ENCODE measurements at places on chromosomes 6 and 20. TPM values are rescaled to one million over a fixed set of nuclear protein-coding genes. Genes with fewer than 3 reads are reported as not detected.

DNA sequence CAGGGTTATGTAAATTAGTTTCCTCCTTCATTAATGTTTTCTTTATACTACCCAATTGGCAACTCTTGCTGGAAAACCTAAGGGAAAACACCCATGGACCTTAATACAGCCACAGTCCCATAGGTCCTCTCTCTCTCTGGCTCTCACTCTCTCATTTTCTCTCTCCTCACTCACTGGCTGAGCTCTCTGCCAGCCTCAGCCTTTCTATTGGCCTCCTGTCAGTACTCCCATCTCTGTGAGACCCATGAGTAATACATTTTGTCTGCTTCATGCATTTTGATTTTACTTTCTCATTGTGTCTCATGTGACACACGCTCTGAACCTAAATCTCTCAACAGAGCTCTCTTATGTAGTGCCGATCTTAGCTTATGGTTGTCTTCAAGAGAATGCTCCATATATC lies 907.5 kb downstream of the C6orf118 start:
- no peaks in the 10 kb centered on the region for H3K27me3 ChIP-seq
- H3K4me1 ChIP-seq, result no peaks in the 10 kb centered on the region
- no peak overlapping the region for H3K27ac ChIP-seq
- H3K4me3 ChIP-seq, result no peak overlapping the region
- no peak for DNase-seq

DNA sequence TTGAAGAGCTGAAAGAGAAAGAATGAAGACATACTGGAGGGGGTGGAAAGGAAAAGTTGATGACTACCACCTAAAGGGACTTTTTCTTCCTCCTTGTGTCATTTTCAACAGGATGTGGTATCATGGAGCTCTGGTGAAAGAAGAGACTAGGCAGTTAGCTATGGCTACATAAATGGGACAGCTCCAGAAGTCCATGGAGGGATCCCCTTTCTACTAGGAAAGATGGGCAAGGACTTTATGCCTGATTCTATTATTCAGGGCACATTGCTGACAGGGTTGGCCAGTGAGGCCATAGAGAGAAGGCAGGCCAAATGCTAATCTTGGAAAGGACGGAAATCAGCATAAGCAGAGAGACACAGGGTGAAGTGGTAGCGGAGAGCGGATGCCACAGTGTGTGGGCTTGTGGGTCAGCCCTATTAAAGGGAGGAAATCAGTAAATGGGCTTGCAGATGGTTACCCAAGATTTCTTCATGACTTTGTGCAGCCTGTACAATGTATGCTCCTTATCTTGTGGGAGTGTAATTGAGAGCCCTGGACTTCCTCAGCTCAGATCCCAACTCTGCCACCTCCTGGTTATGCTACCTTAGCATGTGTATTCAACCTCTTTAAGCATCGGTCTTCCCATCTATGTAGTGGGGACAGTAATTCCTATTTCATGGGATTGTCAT lies 77.4 kb upstream of the TMEM170B start:
- no peaks in the 10 kb centered on the region for H3K27me3 ChIP-seq
- DNase-seq, result no peak
- H3K4me3 ChIP-seq, result no peak overlapping the region
- H3K27ac ChIP-seq, result no peak overlapping the region
- H3K4me1 ChIP-seq, result peaks cover 7% of the 10 kb centered on the region

DNA sequence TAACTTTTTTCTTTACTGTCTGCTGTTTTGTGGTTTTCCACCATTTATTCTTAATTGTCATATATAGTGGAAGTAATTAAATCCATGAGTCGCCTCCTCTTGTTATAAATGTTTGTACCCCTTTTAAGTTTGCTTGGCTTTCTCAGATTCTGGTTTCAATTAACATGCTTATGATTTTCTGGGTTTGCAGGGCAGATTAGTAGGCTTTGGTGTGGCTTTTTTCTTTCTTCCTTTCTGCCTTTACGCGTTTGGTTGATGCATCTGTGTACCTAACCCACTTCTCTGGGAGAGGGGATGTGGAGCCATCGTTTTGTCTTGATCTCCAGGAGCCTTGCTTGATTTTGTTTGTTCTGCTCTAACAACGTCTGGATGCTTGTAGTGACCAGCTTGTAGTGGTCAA lies 100.4 kb downstream of the JARID2 start:
- H3K4me3 ChIP-seq, result no peak overlapping the region
- no peaks in the 10 kb centered on the region for H3K36me3 ChIP-seq
- no peaks in the 10 kb centered on the region for H3K27me3 ChIP-seq
- no peak for DNase-seq
- peaks cover 19% of the 10 kb centered on the region for H3K4me1 ChIP-seq

- H3K27me3 ChIP-seq, result no peaks in the 10 kb centered on the region
- DNase-seq, result no peak
- H3K4me1 ChIP-seq, result no peaks in the 10 kb centered on the region
- no peak overlapping the region for H3K27ac ChIP-seq
- no peak overlapping the region for H3K4me3 ChIP-seq
- H3K36me3 ChIP-seq, result no peaks in the 10 kb centered on the region
Measured at GRCh38 chr6:153328194-153328593, 197.1 kb upstream of the RGS17 start.

- no peak overlapping the region for H3K4me3 ChIP-seq
- no peak for DNase-seq
- peaks cover 10% of the 10 kb centered on the region for H3K36me3 ChIP-seq
- H3K27me3 ChIP-seq, result no peaks in the 10 kb centered on the region
- no peak overlapping the region for H3K27ac ChIP-seq
Measured at GRCh38 chr6:24506814-24507520, 12.2 kb downstream of the ALDH5A1 start.

DNA sequence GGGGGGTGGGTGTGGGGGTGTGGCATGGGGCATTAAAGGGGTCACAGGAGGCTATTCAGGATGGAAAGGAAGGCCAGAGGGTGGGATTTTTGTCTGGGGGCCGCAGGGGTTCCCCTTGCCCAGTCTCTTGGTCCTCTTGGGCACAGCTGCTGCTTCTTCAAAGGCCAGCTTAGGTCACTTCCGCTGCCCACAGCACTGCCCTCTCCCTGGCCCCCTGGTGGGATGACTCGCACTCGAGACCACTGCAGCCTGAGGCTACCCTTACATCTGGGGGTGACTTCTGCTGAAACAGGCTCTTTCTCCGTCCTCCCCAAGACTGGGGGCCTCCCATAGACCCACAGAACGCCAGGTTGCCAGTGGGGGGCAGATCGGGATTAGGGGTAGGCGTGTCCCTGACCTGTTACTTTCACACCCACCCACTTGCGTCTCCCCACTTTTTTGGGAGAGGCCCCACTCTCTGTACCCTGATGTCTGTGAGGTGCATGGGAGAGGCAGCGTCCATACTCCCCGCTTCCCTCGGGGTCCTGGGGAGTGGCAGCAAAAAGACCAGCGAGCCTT lies 1.3 kb downstream of the LKAAEAR1 start:
- H3K27ac ChIP-seq, result no peak overlapping the region
- peaks cover 21% of the 10 kb centered on the region for H3K27me3 ChIP-seq
- H3K36me3 ChIP-seq, result no peaks in the 10 kb centered on the region
- no peak for DNase-seq

MAP3K5 gene
- 27.0 TPM for total RNA-seq

DNA sequence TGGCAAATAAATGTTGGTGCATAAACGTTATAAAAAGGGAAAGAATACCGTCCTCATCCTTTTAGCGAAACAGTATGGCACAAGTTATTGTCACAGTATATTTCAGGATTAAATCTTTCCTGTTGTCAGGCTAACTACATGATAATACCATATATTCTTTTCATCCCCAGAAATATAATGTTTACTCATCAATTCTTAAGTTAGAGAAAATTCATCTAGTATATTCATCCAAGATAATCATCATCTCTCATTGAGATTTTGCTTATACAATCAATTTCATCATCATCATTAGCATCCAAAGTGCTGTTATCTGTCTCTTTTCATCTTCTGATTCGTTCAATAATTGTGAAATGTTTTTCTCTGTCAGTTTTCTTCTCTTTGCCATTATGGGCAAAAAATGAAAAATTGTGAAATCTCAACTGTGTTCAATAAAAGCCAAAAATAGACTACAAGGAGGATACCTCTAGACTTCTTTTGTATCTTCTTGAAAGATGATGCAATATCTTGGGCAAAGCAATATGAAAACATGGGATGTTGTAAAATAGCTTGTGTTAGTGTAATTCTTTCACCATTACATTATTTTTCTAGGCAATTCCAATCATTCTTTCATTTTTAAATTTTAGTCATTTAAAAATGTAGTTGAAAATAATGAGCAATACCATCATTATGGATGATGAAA lies 2.6 kb downstream of the SPACA1 start:
- H3K4me3 ChIP-seq, result no peak overlapping the region
- no peaks in the 10 kb centered on the region for H3K4me1 ChIP-seq
- no peaks in the 10 kb centered on the region for H3K27me3 ChIP-seq
- no peak for DNase-seq
- H3K36me3 ChIP-seq, result no peaks in the 10 kb centered on the region
- H3K27ac ChIP-seq, result no peak overlapping the region

GJA10 gene
- not detected for total RNA-seq

GRCh38 chr20:61571221-61571620 lies 319.2 kb downstream of the CDH4 start:
- no peaks in the 10 kb centered on the region for H3K27me3 ChIP-seq
- H3K4me1 ChIP-seq, result no peaks in the 10 kb centered on the region
- H3K27ac ChIP-seq, result no peak overlapping the region
- no peak for DNase-seq
- H3K4me3 ChIP-seq, result no peak overlapping the region

PACSIN1 gene
- total RNA-seq, result 2.6 TPM

DNA sequence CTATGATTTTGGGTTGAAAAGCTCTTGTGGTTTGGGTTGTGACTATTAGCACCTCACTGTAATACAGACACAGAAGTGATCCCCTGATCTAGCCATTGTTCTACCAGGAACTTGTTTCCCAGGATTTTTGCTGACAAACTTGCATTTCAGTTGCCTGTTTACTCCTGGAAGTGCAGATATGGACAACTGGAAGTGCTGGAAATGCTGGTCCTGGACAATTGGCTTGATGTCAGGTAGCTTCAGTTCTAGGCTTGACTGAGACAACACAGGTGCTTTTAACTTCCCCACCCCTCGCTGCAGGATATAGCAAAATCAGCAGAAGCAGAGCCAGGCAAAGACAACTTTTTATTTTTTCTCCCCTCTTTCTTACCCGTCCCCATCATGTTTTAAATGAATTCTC lies 27.1 kb upstream of the FBXO30 start:
- no peak for DNase-seq
- no peaks in the 10 kb centered on the region for H3K36me3 ChIP-seq
- no peak overlapping the region for H3K27ac ChIP-seq
- no peaks in the 10 kb centered on the region for H3K27me3 ChIP-seq
- peaks cover 6% of the 10 kb centered on the region for H3K4me1 ChIP-seq
- H3K4me3 ChIP-seq, result no peak overlapping the region

GRCh38 chr6:32116674-32117073 lies 7.5 kb upstream of the TNXB start:
- H3K4me3 ChIP-seq, result no peak overlapping the region
- no peak for DNase-seq
- H3K36me3 ChIP-seq, result peaks cover 62% of the 10 kb centered on the region
- H3K27me3 ChIP-seq, result no peaks in the 10 kb centered on the region
- H3K27ac ChIP-seq, result no peak overlapping the region

- DNase-seq, result no peak
- peaks cover 17% of the 10 kb centered on the region for H3K4me1 ChIP-seq
- no peaks in the 10 kb centered on the region for H3K27me3 ChIP-seq
- no peak overlapping the region for H3K4me3 ChIP-seq
- H3K27ac ChIP-seq, result no peak overlapping the region
Measured at GRCh38 chr20:25323496-25324246, 67.0 kb downstream of the ABHD12 start.

BPI gene
- 0.18 TPM for total RNA-seq

DNA sequence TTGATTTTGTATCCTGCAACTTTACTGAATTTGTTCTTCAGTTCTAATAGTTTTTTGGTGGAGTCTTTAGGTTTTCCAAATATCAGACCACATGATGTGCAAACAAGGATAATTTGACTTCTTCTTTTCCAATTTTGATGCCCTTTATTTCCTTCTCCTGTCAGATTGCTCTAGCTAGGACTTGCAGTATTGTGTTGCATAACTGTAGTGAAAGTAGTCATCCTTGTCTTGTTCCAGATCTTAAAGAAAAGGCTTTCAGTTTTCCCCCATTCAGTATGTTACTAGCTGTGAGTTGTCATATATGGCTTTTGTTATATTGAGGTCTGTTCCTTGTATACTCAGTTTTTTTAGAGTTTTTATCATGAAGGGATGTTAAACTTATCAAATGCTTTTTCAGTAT lies 4.6 kb downstream of the MICB start:
- no peaks in the 10 kb centered on the region for H3K36me3 ChIP-seq
- H3K27me3 ChIP-seq, result peaks cover 4% of the 10 kb centered on the region
- no peak for DNase-seq
- no peak overlapping the region for H3K4me3 ChIP-seq
- peaks cover 7% of the 10 kb centered on the region for H3K4me1 ChIP-seq

FABP7 gene
- total RNA-seq, result not detected

DNA sequence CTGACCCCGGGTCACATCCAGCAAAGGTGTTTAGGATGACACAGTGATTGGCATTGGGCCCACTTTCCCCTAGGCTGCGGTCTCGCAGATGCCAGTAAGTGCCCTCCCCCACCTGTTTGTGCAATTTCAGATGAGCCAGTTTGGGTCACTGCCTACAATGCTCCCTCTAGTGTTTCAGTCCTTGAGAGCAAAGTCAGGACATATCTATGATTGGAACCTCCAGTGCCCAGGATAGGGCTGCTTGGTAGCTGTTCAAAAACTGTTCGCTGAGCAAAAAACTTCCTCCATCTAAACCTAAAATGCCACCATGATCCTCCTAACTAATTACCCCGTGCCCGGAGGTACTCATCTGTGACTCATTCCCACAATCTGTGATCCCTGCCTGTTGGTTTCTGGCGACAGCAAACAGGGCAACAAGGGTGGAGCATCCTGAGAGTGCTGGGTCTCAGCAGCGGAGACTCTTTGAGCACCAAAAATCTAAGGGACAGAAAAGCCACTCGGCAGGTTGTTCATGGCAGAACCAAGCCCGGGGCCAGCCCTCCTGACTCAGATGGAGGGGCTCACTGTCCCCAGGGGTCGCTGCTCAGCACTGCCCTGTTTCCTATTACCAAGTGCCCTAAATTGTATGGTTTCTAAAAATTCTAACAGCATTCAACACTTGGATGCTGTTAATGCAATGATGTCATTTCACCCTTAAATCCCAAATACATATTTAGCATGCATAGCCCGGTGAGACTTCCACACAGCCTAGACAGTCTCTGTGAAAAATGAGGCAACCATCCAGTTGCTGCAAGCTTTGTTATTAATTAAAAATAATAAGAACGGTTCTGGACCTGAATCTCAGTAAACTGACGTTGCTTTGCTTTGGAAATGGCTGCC lies 5.0 kb downstream of the VSX1 start:
- H3K36me3 ChIP-seq, result no peaks in the 10 kb centered on the region
- DNase-seq, result no peak
- H3K27me3 ChIP-seq, result peaks cover 18% of the 10 kb centered on the region
- H3K4me1 ChIP-seq, result peaks cover 7% of the 10 kb centered on the region
- H3K4me3 ChIP-seq, result peak overlapping the region; percentile 47
- no peak overlapping the region for H3K27ac ChIP-seq

VEGFA gene
- 184 TPM for total RNA-seq
